ENCODE measurements at places on chromosomes 3 and 15.

DNA sequence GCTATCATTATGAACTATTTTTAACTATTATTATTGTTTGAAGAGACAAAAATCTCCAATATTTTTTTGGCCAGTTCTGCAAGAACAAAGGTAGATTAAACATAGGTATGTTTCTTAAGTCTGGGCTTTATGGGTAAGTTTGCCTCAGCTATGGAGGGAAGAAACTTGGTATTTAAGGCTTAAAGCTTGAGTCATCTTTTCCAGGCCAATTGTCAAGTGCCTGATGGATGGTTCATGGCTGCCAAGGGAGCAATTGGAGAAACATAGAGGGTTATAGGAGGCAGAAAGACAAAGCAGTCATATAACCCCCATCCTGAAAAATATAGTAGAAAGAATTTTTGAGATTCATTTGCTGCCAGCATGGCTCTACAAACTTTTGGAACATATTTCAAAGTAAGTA lies 7.2 kb upstream of the STAC start:
- H3K27me3 ChIP-seq: no peaks in the 10 kb centered on the region
- H3K4me1 ChIP-seq: no peaks in the 10 kb centered on the region
- no peaks in the 10 kb centered on the region for H3K36me3 ChIP-seq

DNA sequence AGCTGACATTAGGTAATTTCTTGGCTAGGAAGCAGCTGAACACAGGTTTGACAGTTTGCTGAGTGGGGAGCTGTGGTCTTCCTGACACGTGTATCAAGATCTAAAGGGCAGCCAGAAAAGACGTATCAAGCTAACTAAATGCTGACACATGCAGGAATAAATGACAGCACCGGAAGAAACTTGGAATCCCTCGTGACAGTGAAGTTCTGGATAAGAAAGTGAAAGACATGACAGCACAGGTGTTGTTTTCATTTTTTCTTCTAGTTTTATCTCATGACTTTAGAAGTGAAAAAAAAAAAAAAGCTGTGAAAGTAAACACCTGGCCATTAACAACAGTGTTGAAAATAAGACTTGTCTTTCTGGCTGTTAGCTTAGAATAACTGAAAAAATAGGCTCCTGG lies 48.7 kb downstream of the FGF7 start:
- no peak overlapping the region for H3K27ac ChIP-seq
- H3K4me3 ChIP-seq: no peak overlapping the region
- no peak for DNase-seq

DNA sequence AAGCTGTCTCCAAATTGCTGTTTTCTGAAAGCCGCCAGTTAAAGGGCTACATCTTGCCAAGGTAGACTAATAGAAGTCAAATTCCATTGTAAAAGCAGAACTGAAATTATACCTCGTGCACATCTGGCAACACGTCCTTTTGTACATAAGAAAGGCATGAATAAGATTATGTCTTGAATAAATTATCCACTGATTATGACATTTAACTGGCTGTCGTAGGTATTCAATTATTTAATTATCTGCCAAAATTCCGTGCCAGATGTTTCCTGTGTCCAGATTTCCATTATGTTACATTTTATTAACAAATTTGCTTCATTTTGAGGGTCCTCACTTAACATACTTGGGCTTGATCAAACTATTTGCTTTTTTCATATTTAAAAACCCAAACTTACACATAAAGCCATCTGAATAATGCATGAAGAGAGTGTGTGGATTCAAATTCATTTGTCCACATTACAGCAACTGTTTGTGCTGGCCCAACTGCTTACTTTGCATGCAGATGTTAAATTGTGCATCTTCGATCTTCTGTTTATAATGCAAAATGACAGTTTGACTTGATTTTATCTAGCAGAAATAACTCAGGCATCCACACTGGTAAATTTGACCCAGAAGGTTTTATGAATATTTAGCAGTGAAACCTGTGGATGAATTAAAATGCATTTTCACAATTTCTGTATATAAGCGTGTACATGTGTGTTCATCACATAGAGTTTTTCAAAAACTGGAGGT lies 701.5 kb downstream of the ZNF385D start:
- H3K27ac ChIP-seq: no peak overlapping the region
- H3K4me3 ChIP-seq: no peak overlapping the region
- H3K4me1 ChIP-seq: no peaks in the 10 kb centered on the region
- no peaks in the 10 kb centered on the region for H3K27me3 ChIP-seq
- no peak for DNase-seq

DNA sequence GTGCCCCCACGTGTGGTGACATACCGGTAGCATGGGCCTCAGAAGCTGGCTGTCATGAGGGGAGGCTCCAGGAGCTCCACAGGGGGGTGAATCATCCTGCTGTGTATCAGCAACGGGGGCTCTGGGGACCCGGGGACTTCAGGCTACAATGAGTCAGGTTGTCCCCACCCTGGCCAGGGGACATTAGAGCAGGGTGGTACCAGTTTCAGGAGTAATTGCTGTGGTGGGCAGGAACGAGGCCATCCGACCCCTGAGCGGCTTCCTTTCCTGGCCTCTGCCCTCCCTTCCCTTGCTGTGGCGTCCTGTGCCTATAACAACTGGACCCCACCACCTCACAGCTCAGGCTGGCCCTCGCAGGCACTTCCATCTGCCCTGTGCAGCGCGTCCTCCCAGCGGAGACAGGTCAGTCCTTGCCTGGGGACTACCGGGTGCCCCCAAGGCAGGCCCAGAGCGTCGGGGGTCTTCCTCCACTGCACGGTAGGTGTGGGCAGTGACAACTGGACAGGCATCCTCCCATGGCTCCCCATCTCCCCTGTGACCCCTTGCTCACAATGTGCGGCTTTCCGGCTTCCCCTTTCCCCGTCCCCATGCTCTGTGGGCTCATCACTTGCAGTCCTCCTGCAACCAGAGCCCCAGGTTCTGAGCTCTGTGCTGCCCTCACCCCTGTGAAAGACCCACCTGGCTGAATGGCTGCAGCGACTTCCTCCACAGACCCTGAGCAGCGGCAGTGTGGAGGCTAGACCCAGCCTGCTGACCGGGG lies 57.0 kb downstream of the KLF15 start:
- no peaks in the 10 kb centered on the region for H3K4me1 ChIP-seq
- H3K27me3 ChIP-seq: no peaks in the 10 kb centered on the region
- H3K36me3 ChIP-seq: no peaks in the 10 kb centered on the region
- no peak for DNase-seq
- no peak overlapping the region for H3K4me3 ChIP-seq
- no peak overlapping the region for H3K27ac ChIP-seq

GRCh38 chr3:12187448-12188327 lies 29.0 kb upstream of the TIMP4 start:
- peaks cover 6% of the 10 kb centered on the region for H3K4me1 ChIP-seq
- H3K4me3 ChIP-seq: peak overlapping the region; percentile 60
- no peaks in the 10 kb centered on the region for H3K36me3 ChIP-seq
- peaks cover 6% of the 10 kb centered on the region for H3K27me3 ChIP-seq

DNA sequence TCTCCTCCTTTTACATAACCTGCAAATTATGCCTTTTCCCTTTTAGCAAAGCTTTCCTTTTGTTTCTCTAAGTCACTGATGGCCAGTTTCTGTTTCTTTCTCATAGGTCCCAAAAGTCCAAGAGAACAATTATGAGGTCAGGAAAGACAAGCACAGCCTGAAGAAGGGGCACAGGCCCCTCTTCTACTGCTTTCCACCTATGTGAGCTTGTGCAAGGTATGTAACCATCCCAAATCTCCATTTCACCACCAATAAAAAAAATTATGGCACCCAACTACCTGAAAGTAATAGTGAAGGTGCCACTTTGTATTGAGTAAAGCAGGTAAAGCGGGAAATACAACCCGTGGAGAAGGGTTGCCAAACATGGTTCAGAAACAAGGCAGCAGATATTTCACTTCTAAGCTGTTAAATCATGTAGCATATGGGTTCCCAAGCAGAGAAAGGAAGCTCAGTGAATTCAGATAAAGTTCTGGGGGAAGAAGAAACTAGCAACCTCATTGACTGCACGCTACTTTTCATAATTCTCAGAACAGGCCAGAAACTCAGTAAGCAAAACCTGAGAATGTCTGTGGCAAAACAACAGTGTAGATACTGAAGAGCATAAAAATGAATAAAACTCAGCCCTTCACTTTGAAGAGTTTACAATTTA lies 4.2 kb downstream of the PLOD2 start:
- H3K27ac ChIP-seq: no peak overlapping the region
- no peaks in the 10 kb centered on the region for H3K36me3 ChIP-seq
- no peak overlapping the region for H3K4me3 ChIP-seq
- peaks cover 6% of the 10 kb centered on the region for H3K4me1 ChIP-seq
- peaks cover 44% of the 10 kb centered on the region for H3K27me3 ChIP-seq

GRCh38 chr3:38141173-38141951 lies 2.9 kb downstream of the MYD88 start:
- peak overlapping the region; percentile 39 for H3K27ac ChIP-seq
- peak overlapping the region; percentile 74 for H3K4me3 ChIP-seq
- peaks cover 38% of the 10 kb centered on the region for H3K4me1 ChIP-seq
- no peak for DNase-seq
- no peaks in the 10 kb centered on the region for H3K27me3 ChIP-seq

GRCh38 chr3:134357261-134357913 lies 16.9 kb downstream of the AMOTL2 start:
- no peaks in the 10 kb centered on the region for H3K36me3 ChIP-seq
- no peak overlapping the region for H3K4me3 ChIP-seq

DNA sequence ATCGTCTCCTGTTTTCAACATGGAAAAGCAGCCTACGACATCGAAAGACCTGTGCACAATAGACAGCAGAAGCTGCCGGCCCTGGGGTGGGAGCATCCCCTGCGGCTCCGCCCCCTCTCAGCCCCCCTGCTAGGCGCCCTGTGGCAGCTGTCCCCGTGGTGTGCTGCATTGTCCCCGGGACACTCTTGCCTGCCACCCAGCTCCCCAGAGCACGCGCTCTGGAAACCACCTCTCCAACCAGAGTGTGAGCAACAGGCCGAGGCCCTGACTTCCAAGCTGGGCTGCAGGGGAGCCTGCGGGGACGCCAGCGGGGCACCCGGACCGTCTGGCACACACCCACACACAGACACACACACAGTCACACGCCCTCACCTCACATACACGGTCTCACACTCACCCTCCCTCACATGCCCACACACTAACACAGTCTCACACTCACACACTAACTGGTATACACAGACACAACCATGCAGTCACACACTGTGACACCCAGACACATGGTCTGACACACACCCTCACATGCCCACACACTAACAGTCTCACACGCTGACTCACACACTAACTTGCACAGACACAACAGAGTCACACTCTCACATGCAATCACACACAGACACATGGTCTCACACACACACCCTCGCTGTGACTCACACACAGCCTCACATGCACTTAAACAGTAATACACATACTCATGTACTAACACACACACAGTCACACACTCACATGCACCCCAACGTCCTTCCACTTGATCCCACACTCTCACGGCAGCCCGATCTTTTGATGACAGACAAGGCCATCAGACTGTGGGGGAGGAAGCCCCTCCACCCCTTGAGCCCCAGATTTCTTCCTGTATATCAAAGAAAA lies 94.7 kb downstream of the OCA2 start:
- H3K36me3 ChIP-seq: no peaks in the 10 kb centered on the region
- no peak overlapping the region for H3K27ac ChIP-seq
- no peaks in the 10 kb centered on the region for H3K27me3 ChIP-seq
- H3K4me3 ChIP-seq: no peak overlapping the region

DNA sequence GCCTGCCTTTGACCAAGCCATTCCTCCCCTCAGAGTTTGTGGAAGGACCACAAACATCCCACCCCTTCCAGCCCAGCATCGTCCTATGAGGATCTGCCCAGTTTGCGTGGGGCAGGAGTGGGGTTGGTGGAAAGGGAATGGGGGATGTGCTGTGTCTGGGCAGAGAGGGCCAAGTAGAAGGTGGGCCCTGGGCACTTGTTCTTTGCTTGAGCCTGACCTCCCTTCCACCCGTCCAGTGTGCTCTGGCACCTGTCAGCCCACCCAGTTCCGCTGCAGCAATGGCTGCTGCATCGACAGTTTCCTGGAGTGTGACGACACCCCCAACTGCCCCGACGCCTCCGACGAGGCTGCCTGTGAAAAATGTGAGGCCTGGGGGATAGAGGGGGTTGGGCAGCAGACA lies 10.3 kb downstream of the SPINT1 start:
- peaks cover 10% of the 10 kb centered on the region for H3K4me1 ChIP-seq
- H3K27ac ChIP-seq: no peak overlapping the region
- H3K27me3 ChIP-seq: no peaks in the 10 kb centered on the region
- H3K4me3 ChIP-seq: no peak overlapping the region
- no peaks in the 10 kb centered on the region for H3K36me3 ChIP-seq

DNA sequence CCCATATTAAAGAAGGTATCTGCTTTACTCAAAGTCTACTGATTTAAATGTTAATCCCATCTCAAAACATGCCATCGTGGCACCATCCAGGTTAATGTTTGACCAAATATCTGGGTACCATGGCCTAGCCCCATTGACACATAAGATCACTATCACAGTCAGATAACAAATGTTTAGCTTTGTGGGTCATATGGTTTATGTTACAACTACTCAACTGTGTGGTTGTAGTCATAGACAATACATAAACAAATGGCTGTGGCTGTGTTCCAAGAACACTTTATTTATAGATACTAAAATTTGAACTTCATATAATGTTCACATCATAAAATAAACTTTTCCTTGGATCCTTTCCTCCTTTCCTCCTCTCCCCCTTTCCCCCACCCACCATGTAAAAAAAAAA lies 9.8 kb upstream of the SNRPN start:
- no peaks in the 10 kb centered on the region for H3K4me1 ChIP-seq
- no peaks in the 10 kb centered on the region for H3K27me3 ChIP-seq
- no peak for DNase-seq
- no peaks in the 10 kb centered on the region for H3K36me3 ChIP-seq
- H3K4me3 ChIP-seq: no peak overlapping the region

DNA sequence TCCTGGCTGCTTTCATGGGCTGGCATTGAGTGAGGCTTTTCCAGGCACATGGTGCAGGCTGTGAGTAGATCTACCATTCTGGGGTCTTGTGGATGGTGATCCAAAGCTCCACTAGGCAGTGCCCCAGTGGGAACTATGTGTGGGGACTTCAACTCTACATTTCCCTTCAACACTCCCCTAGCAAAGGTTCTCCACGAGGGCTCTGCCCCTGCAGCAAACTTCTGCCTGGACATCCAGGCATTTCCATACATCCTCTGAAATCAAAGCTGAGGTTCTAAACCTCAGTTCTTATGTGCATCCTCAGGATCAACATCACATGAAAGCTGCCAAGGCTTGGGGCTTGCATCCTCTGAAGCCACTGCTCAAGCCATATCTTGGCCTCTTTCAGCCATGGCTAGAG lies 282.9 kb upstream of the ZPLD1 start:
- no peaks in the 10 kb centered on the region for H3K27me3 ChIP-seq
- no peak overlapping the region for H3K4me3 ChIP-seq
- no peak overlapping the region for H3K27ac ChIP-seq
- no peaks in the 10 kb centered on the region for H3K4me1 ChIP-seq
- H3K36me3 ChIP-seq: no peaks in the 10 kb centered on the region
- DNase-seq: no peak

- no peak overlapping the region for H3K4me3 ChIP-seq
- H3K36me3 ChIP-seq: peaks cover 2% of the 10 kb centered on the region
- H3K4me1 ChIP-seq: no peaks in the 10 kb centered on the region
- no peaks in the 10 kb centered on the region for H3K27me3 ChIP-seq
Measured at GRCh38 chr3:31482493-31483200, 50.1 kb upstream of the STT3B start.
